ENCODE measurements at places on chromosomes 3 and 15. TPM values are rescaled to one million over a fixed set of nuclear protein-coding genes. Genes with fewer than 3 reads are reported as not detected.
A peak's percentile ranks its signal among the peaks of the same experiment; 100 is the strongest.

DNA sequence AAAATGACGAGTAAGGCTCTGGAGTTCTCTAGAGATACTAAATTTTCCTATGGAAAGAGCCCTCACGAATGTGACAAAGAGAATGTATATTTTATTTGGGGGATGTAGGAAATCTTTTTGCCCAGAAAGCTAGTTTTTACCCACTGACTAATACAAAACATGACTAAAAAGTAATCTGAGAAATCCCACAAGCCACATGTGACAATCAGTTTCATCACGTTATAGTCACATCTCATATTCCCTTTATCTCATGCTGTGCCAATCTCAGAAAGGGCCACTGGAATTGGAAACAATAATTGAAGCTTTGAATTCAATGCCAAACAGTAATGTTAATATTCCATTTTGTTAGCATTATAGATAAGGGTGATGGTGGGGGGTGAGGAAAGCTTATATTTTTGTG lies 509.0 kb upstream of the GOLIM4 start:
- no peak for DNase-seq
- no peaks in the 10 kb centered on the region for H3K4me1 ChIP-seq
- H3K36me3 ChIP-seq, result no peaks in the 10 kb centered on the region
- H3K27me3 ChIP-seq, result no peaks in the 10 kb centered on the region
- H3K27ac ChIP-seq, result no peak overlapping the region

DNA sequence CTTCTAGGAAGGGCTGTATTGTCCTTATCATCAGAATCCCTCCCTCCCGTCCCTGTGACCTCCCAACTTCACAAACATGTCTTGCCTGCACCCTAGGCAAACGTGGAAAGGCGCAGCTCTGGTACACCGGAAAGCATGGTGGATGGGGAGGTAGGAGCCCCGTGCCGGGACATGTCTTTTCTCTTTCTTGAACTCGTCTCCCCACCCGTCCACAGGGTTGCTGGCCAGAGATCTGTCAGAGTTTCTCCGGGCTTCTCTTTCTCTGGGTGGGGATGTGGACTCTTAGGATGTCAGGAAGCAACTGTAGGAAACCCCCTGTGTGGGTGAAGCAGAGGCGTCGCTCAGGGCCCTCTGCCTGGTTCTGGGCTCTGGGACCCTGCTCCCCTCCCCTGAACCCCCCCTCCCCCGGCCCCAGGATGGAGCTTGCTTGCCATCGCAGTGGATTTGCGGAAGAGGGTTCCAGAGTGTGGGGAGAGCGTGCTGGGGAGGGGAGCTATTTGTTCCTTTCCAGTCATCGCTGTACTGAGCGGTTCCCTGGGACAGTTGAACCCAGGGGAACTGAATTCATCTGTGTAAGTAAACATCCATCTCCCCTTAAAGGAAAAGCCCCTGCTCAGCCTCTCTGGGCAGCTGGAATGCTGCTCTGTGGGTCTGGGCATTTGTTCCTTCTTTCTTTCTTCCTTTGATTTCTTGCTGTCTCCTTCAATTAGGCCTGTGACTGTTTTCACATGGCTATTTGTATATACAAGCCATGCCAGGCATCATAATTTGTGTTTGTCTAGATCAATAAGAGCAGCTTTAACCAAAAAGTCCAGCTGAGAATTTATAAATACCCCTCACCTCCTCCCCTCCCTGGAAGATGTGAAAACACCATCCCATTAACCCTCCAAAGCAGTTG lies 72.8 kb downstream of the SMAD3 start:
- no peaks in the 10 kb centered on the region for H3K27me3 ChIP-seq
- no peaks in the 10 kb centered on the region for H3K36me3 ChIP-seq
- peaks cover 53% of the 10 kb centered on the region for H3K4me1 ChIP-seq

The ADCY5 gene
- 33.8 TPM for total RNA-seq

- H3K27me3 ChIP-seq, result peaks cover 58% of the 10 kb centered on the region
- no peak overlapping the region for H3K27ac ChIP-seq
- H3K36me3 ChIP-seq, result no peaks in the 10 kb centered on the region
- H3K4me1 ChIP-seq, result peaks cover 17% of the 10 kb centered on the region
- DNase-seq, result peak; percentile 11
Observed at GRCh38 chr3:63279005-63279841, 1.1 kb downstream of the SYNPR start.

DNA sequence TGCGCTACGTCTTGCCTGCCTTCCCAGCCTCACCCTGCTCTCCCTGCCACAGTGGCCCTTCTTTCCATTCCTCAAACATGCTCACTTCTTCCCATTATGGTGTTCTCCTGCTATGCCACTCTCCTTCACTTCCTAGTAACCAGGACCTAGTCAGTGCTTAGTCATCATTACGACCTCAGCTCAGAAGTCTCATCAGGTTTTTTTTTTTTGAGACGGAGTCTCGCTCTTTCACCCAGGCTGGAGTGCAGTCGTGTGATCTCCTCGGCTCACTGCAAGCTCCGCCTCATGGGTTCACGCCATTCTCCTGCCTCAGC lies 149.5 kb downstream of the GREM1 start:
- H3K36me3 ChIP-seq, result no peaks in the 10 kb centered on the region
- no peak overlapping the region for H3K27ac ChIP-seq
- no peak for DNase-seq
- no peak overlapping the region for H3K4me3 ChIP-seq
- H3K27me3 ChIP-seq, result peaks cover 23% of the 10 kb centered on the region

- H3K4me1 ChIP-seq, result peaks cover 4% of the 10 kb centered on the region
- H3K4me3 ChIP-seq, result no peak overlapping the region
- H3K27me3 ChIP-seq, result peaks cover 7% of the 10 kb centered on the region
- no peaks in the 10 kb centered on the region for H3K36me3 ChIP-seq
- no peak overlapping the region for H3K27ac ChIP-seq
Observed at GRCh38 chr3:40690749-40691451, 166.1 kb downstream of the ZNF621 start.

DNA sequence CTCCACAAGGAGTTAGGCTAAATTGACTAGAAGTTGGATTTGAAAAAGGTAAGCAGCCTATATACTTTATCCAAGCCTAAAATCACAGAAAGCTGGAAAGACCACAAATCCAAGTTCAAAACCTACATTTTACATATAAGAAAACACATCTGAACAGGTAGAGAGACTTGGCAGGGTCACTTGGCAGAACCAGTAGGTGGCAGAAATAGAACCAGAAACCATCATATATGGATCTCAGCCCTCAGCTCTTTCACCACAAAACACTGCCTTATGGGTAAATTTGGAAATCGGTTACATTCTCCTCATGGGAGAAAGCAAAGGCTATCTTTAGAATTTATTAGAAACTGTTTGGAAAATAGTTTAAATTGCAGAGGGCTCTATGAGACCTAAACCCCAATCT lies 44.2 kb downstream of the MKRN2 start:
- H3K4me3 ChIP-seq, result no peak overlapping the region
- no peaks in the 10 kb centered on the region for H3K4me1 ChIP-seq
- no peak for DNase-seq
- peaks cover 22% of the 10 kb centered on the region for H3K36me3 ChIP-seq
- H3K27me3 ChIP-seq, result no peaks in the 10 kb centered on the region

DNA sequence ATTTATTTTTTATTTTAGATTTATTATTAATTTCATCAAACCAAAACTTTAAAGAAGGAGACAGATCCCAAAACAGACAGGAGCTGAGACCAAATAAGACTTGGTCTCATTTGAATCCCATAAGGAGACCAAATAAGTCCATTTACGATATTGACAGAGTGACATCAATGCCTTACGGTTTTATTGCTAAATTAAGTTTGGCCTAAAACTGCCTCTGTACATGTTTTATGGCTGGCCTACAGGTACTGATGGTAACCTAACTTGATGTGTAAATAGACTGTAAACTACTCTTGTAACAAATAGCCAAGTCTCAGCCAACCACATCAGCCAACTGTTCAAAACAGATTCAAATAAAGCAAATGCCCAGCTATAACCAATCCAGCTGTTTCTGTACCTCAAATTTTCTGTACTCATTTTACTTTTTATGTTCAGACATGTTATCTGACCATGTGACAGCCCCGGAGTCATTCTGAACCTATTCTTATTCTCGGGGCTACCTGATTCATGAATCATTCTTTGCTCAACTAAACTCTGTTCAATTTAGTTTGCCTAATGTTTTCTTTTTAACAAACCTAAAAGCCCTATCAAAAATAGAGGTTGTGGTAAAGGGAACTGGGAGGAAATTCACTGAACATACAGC lies 89.4 kb upstream of the CDAN1 start:
- no peak overlapping the region for H3K27ac ChIP-seq
- DNase-seq, result no peak
- H3K36me3 ChIP-seq, result peaks cover 7% of the 10 kb centered on the region
- H3K4me3 ChIP-seq, result no peak overlapping the region
- no peaks in the 10 kb centered on the region for H3K27me3 ChIP-seq

DNA sequence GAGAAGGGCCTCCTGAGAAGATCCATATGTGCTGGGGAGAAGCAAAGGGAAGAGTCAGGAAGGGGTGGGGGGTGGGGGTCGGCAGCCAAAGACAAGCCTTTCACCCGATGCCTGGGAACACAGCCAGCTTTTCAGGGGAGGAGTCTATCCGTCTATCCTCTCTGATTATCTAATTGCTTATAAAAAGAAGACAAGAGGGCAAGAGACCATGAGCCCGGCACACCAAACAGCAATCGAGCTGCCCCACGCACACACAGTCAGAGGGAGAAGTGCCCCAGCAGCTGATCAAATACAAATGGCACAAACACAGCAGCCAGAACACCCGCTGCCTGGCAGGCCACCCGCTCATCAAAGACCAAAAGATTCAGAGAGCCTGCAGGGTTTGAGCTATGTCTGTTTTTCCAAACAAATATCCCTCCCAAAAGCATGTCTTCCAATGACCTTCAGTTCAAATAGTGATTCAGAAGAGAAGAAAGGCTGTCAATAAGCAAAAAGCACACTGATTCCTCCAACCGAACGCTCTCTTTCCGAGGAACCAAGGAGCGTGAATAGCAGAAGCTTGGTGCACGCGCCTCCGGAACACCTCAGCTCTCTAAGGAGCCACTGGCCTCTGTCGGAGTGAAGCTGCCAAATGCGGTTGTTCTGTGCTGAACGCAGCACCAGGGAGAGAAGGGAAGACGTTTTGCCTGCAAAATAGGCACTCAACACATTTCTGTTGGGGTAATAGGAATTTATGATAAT lies 419.2 kb downstream of the OCA2 start:
- peaks cover 28% of the 10 kb centered on the region for H3K4me1 ChIP-seq
- H3K36me3 ChIP-seq, result no peaks in the 10 kb centered on the region
- no peak overlapping the region for H3K4me3 ChIP-seq
- DNase-seq, result no peak

DNA sequence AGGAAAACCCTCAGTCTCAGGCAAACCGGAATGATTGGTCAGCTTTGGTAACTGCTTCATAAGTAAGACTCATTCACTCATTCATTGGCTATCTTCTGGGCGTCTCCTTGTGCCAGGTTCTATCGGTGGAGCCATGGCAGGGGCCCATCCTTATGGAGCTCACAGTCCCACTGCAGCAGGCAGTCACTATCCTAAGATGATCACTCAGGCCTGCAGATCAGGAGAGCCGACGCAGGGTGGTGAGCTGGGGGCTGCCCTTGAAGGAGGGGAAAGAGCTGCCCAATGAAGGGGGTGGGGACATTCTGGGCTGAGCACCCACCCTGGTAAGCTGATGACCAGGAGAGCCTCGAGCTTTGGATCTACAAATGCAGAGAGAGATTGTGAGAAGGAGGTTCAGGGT lies 20.5 kb upstream of the FGD5 start:
- DNase-seq, result no peak
- H3K36me3 ChIP-seq, result no peaks in the 10 kb centered on the region
- no peak overlapping the region for H3K27ac ChIP-seq

The LAMB2 gene
- 278 TPM for total RNA-seq

DNA sequence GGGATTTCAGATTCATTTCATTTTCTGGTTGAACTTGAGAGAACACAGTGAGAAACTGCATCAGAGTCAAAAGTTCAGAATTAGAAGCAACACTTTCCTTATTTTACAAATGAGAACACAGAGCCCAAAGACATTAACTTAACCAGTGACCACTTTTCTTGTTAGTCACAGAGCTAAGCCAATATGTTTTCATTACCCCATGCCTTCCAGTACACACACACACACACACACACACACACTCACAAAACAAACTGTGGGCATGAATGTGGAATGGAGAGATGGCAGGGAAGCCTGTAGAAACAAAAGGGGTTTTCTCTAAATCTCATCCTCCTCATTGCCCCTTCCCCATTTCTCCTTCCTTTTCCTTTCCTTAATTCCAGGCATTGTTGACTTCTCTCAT lies 267.4 kb upstream of the GADL1 start:
- no peak for DNase-seq
- H3K27me3 ChIP-seq, result no peaks in the 10 kb centered on the region
- no peak overlapping the region for H3K27ac ChIP-seq
- H3K36me3 ChIP-seq, result no peaks in the 10 kb centered on the region

DNA sequence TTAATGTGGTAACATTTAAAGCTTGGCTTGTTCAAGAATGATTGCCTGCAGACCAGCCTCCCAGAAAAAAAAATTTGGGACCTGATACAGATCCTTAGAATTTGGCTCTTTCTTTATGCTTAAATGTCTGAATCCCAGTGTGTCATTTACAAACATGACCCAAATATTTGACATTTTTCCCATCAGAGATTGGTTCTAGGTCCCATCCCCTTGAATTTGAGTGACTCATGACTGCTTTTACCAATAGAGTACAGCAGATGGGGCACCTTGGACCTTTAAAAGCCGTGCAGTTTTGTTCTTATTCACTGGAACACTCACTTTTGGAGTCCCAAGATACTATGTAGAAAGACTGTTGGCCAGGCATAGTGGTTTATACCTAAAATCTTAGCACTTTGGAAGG lies 231.6 kb downstream of the ZIC1 start:
- no peaks in the 10 kb centered on the region for H3K36me3 ChIP-seq
- H3K27ac ChIP-seq, result no peak overlapping the region
- no peaks in the 10 kb centered on the region for H3K27me3 ChIP-seq
- no peak for DNase-seq
- H3K4me1 ChIP-seq, result no peaks in the 10 kb centered on the region

Measured in progenitor cell of endocrine pancreas (in vitro differentiated cells).